Right kidney (tissue), 9 donors: ENCODE measurements at places on chromosomes 11 and 22.

DNA sequence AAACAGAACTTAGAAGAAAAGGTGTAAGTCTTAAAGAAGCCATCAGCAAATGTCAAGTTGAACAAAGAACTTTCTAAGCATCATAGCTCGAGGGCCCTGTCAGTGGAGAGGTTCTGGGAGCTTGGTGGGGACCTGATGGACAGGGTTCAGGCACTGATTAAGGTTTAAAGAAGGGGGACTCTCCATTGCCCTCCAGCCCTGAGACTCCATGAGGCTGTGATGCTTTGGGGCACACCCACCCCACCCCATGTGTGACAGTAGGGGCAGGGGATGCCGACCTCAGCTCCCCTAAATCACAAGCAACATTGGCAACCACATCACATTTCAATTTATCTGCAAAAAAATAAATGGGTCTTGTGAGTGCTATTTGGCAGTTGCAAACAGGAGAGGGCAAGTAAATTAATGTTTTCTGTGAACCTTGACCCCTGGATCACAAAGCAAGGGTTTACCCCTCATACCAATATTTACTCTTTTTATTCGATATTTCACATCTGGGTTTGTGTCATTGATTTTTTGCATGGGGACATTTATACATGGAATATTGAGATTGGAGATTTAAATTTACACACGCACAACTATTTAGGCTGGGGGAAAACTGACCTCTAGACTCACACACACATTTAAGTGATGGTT, 37.1 kb upstream of the ANO1 start:
- DNase-seq, result no peak

DNA sequence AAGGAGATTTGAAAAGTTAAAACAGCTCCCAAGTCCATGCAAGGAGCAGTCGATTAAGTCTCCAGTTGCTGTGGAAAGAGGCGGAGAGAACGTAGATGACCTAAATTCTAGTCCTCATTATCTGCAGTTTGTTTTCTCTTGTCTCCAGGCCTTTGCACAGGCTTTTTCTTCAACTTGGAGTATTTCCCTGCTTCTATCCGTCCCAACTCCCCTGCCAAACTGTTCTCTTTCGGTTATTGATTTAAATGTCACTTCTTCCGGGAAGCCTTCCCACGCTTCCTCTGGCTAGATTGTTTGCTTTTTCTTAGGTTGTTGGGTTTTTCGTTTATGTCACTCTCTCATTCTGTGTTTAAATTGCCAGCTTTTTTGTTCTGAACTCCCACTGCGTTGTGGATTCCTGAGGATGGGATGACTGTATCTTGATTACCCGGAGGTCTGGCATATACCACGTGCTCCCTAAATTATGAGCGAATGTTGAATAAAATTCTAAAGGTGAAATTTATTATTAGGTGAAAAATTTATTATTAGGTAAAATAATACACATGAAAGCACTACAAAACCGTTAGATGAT, 463 bp downstream of the TMEM126B start:
- DNase-seq, result no peak

DNA sequence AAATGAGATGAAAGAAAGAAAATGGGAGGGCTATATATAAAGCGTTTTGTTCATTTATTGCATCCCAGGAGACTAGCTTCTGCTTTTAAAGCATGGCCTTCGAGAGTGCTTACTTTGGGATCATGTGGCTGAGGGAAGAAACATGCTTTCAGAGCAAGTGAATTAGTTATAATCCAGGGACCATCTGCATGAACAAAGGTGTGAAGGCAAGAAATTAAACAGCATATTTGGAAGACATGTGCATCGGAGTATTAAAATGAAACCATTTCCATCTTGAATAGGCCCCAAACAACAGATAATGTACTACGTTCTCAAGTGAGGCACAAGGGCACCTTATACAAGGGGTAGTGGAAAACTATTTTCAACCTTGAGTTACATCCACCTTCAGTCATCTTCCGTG, 51.4 kb downstream of the ZBTB44 start:
- DNase-seq, result no peak

GRCh38 chr22:39241794-39242594, 2.8 kb downstream of the PDGFB start:
- peak; percentile 61 for DNase-seq

DNA sequence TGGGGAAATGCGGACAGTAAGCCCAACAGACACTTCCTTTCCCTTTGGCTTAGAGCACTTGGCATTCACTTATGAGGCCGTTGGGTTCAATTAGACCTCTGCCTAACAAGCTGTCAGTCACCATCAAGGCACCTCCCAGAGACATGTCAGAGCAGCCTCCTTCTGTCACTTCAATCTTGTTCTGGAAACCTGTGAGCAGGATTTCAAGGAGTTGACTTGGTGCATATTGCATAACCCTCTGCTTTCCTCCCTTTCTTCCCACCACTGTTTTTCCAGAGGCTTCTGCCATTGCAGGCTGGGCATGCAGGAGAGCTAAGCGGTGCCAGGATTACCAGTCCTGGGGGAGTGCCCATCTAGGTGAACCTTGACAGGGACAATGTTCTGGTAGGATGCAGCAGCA, 484.2 kb upstream of the LRRC4C start:
- no peak for DNase-seq

- no peak for DNase-seq
Measured at GRCh38 chr22:37213218-37213855, 1.1 kb upstream of the SSTR3 start.

- no peak for DNase-seq
Measured at GRCh38 chr22:29524442-29525191, 28.9 kb downstream of the THOC5 start.

DNA sequence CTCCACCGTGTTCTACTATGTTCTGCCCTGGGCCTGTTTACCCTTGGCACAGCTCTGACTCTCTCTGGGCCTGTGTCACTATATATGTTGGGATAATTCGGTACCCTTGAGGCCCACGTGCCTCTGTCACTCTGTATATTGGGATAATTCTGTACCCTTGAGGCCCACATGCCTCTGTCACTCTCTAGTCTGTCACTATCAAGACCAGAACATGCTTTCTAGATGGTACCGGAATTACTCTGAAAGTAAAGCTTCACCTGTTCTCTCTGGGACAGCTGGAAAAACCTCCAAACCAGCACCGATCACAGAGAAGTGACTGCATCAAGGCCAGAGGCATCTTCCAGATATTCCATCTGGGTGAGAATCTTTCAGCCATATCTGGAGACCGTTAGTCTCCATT, 9.3 kb upstream of the FCHSD2 start:
- no peak for DNase-seq

- no peak for DNase-seq
Measured at GRCh38 chr11:60310407-60310998, 16.6 kb upstream of the MS4A6E start.

- DNase-seq, result no peak
Measured at GRCh38 chr11:12727563-12728211, 53.5 kb downstream of the TEAD1 start.

DNA sequence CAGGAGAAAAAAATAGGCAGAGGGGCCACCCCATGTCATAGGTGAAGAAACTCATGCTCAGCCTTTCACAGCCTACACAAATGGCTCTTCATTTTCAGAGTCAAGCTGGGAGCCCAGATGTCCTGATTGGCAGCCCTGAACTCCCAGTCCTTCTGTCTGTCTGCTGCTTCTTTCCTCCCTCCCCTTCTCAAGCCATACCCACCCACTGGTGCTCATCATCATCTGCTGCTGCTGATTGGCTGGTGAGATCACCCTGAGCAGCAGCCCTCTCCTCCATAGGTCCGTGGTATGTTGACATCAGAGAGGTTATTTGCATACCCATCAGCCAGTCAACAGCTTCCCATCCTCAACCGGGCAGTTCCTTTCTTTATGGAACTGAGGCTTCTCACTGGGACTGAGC, 46.1 kb upstream of the PRDM11 start:
- no peak for DNase-seq

DNA sequence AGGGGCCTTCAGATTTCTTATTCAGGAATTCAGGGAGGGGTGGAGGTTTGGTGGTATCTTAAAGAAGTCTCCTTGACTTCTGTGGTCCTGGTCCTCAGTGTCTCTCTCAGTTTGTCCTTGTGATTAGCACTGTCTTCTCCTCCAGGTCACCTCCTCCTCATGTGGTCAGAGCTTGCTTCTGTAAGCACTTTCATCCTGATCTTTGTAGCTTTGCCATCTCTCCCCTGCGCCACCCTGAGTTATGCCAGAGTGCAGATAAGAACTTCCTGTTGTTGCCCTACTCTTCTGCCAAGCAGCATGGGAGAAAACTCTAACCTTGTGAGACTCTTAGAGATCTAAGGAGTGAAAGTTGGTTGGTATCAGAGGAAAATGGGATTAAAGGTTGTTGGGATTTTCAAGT, 30.9 kb downstream of the MICAL2 start:
- DNase-seq, result no peak

DNA sequence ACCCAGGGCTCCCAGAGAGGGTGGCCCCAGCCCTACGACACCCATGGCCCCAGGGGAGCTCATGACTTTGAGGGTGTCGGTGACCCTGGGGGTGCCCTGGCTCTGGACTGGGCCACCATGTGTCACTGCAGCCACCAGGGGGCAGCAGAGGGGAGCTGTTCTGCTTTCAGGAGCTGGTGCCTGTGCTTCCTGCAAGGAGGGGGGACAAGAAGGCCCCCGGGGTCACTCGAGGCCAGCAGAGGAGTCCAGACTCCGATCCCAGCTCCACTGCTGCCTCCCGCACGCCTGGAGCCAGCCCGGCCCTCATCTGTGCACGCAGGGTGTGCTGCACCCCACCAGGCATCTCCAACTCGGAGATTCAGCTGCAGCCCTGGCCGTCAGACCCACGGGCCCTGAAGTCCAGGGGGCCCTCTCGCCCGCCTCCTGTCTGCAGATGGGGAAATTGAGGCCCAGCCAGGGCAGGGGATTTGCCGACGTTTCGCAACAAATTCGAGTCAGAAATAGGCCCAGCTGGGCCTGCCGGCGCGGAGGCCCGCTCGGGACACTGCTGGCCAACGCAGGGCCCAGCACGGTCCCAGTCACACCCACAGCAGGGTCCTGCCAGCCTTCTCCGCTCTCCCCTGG, 29.5 kb upstream of the WNT7B start:
- DNase-seq, result peak; percentile 87

DNA sequence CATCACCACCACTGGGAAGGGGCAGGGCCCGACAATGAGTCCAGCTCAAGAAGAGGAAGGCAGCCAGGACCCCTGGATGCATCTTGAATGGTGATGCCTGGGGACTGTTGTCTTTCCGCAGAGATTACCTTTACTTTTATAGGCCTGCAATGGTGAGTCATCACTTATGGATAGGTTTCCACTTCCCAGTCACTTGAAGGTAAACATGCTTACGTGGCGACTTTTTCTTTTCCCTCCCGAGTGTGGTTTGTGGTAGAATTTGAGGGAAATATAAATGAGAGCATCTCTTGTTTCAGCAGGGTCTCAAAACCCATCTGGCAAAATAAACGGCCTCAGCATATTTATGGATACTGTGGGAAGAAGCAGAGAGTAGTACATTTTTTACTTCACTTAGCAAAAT, at the start of gene MMP13:
MMP13 (minus strand) TSS at position 109 of the 400 bp plus-strand sequence; CDS start at position 82, 27 bp downstream.
- no peak for DNase-seq

GRCh38 chr11:112300094-112300786, 39.6 kb upstream of the PLET1 start:
- no peak for DNase-seq

DNA sequence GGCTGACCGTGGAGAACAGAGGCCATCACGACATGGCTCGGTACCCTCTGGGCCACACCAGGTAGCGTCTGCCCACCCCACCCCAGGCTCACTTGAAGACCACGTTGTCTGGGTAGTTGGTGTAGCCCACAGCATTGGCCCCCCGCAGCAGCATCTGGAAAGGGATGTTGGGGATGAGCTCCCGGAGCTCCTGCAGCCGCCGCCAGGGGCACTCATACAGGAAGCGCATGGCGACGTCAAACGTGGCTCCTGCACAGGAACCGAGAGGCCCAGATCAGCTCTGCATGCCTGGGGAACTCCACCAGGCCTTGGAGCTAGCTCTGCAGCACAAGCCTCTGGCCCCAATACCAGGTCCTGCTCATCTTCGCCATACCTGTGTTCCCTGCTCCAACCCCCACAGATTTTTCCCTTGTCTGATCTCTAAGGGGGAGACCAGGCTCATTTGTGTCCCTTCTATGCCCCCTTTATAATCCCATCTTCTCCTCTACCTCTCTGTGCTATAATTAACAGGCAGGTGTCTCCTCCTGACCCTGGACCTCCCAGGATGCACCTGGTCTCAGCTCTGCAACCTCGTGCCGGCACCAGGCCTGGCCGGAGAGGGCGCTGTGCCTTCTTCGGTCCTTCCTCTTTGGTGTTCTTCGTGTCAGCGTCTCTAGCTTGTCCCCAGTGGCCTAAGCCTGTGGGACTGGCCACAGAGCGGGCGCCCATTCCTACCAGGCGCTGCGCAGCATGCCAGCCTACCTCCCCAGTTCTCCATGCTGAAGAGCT, 5.0 kb upstream of the LRFN4 start:
- DNase-seq, result no peak

GRCh38 chr11:82869657-82870056, 30.6 kb downstream of the PRCP start:
- no peak for DNase-seq

- DNase-seq, result peak; percentile 72
Measured at GRCh38 chr22:44331881-44332714, 19.3 kb upstream of the SHISAL1 start.

DNA sequence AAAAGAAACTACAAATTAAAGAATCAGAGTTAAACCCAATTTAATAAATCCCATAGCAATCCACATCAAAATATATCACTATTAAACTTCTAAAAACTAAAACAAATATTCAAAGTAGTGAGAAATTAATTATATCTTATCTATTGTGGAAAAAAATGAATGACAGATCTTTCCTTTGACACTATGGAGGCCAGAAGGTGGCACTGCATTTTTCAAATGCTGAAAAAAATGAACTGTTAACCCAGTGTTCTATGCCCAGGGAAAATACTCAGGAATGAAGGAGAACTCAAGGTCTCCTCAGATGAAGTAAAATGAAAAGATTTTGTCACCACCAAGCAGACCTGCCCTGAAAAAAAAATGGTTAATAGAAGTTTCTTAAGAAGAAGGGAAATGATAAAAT, 27.7 kb downstream of the TYR start:
- DNase-seq, result no peak

GRCh38 chr22:46443850-46444389, 93.5 kb downstream of the CELSR1 start:
- DNase-seq, result peak; percentile 68

DNA sequence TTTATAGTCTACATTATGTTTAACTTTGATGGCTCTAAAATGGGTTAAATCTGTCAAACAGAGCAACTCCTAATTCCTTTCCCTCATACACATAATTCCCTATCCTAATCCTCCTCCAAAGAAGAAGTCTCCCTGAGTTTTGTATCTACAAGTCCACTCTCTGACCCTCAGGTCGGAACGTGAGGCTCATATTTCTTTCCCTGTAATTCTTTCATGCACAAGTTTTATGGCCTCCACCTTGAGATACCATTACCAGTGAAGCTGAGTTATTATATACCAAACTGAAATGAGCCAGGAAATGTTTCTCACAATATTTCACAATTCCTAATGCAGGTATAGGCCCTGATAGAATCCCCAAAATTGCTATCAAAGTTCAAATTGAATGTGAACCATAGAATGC, 106.4 kb downstream of the CASP12 start:
- no peak for DNase-seq
